ENCODE measurements at places on chromosomes 7 and 10. TPM values are rescaled to one million over a fixed set of nuclear protein-coding genes. Genes with fewer than 3 reads are reported as not detected.

LRGUK gene
- total RNA-seq = not detected

CH25H gene
- total RNA-seq = 6.7 TPM

TMEM229A gene
- not detected for total RNA-seq

CRHR2 gene
- total RNA-seq = not detected

ELAPOR2 gene
- 39.5 TPM for total RNA-seq

COL13A1 gene
- 77.5 TPM for total RNA-seq

CPA2 gene
- not detected for total RNA-seq

PLCE1 gene
- 0.13 TPM for total RNA-seq

WDFY4 gene
- total RNA-seq = 3.5 TPM

TAS2R4 gene
- not detected for total RNA-seq

CLEC2L gene
- not detected for total RNA-seq

FKBP6 gene
- not detected for total RNA-seq

CEP55 gene
- total RNA-seq = 83.6 TPM

CCDC172 gene
- total RNA-seq = not detected

ANKRD30A gene
- total RNA-seq = not detected

NAT16 gene
- total RNA-seq = not detected

FAM13C gene
- total RNA-seq = 0.73 TPM

ZNF783 gene
- 6.2 TPM for total RNA-seq

OR9A2 gene
- not detected for total RNA-seq

NUTM2E gene
- 0.05 TPM for total RNA-seq

All from mammary microvascular endothelial cell (primary cell).